MG63 (cell line): ENCODE measurements at places on chromosomes 7 and 10.
A peak's percentile ranks its signal among the peaks of the same experiment; 100 is the strongest.

- DNase-seq = peak; percentile 43
These were observed at the start of gene PCLO for GRCh38 chr7:83162402-83163256. TSS of gene PCLO (minus strand) at chr7:83162884. CDS start at chr7:83162592, 292 bp downstream.

DNA sequence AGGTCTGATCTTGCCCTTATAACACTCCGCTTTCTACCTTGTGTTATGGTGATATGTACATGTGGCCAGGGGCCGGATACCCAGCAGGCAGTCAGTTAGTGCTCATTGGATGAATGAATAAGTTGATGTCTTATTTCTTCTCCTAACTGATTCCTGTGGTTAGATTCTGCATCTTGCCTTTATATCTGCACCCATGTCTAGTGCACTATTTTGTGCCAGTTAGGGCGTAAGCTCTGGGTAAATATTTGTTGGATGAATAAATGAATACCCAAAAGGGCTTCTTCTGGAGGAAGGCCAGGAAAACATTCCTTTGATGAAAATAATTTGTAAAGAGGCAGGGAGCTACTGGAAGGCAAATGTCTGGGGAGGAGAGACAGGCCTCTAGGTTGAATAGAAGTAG, 148.2 kb downstream of the CHN2 start:
- peak; percentile 51 for DNase-seq

DNA sequence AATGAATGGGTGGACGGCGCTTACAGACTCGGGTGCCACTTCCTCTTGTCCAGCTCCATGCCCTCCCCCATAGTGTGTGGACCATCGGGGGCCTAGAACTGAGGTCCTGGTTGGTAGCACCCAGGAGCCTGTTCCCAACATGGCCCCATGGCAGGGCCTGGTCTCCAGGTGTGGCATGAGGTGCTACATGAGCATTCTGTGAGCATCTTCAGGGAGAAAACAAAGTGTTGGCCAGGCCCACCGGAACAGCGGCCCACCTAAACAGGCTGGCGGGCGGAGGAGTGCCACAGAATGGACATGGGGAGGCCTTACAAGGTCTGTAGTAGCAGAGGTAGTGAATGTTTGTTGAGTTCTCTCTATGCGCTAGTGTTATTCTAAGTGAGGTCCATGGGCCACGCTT, 76.9 kb downstream of the PARP12 start:
- DNase-seq = no peak

DNA sequence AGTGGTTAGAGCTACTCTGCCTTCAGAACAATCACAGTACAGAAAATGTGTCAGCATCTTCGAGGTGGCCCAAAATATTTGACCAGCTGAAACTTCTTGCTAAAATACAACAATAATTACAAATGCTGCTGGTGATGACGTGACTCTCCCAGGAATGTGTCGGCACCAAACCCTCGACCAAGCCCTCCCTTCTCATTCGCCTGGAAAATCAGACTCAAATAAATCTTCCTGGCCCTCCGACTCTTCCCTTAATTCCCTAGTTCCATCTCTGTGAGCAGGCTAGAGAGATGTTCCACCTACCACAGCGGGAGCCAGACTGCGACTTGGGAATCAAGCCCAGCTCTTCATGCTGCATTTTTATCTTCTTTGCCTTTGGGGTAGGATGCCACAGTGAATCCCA, 4.1 kb downstream of the PRSS2 start:
- DNase-seq = no peak

DNA sequence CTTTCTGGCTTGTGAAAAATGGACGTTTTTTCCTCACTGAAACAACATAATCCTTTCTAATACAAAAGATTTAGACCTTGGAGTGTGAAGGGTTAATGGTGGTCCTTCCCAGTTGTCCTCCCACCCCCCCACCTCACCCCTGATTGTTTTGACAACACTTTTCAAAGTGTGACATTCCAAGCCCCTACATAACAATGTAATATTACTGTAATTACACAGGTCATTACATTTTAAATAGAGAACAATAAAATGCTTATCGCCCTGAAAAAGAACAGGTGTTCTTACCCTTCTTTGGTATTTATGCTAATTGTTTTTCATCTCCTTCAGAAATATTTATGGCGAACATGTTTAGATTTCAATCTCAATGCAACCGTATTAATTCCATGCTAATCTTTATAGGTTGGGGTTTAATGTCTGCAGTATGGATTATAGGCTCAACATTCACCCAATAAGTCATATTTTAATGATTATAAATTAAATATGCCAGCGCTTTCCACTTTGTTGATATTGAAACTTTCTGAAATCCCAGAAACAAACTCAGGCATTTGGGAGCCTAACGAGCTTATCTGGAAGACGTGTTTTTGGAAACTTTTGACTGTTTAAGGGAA, 5.0 kb downstream of the TCF7L2 start:
- no peak for DNase-seq
